Activated CD8-positive, alpha-beta T cell treated with anti-CD3 and anti-CD28 coated beads, Interleukin-2, amount 10 ng/mL, durations not matched to agents 7 days and 5 days (primary cell): ENCODE measurements at places on chromosomes 4 and X.

- no peak for DNase-seq
Measured at GRCh38 chr4:183260491-183261151, 59.5 kb downstream of the CLDN22 start.

DNA sequence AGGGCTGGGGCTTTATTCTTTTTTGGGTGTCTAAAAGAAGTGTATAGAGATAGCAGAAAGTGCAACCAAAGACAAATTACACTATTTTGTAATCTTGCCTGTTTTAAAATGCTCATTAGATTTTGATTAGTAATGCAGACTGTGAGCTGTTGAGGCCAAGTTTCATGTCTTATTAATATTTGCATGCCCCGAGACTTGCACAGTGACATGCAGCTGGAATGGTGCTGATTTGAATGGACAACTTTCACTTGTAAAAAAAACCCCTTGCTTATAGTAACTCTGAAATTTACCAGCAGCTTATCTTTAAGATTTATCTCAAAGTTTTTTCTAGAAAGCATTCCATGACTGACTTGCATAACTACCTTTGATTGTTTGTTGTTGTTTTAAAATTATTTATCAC lies 835.1 kb upstream of the IGFBP7 start:
- DNase-seq = no peak

- DNase-seq = no peak
Measured at GRCh38 chr4:186148336-186148975, 42.9 kb upstream of the CYP4V2 start.

DNA sequence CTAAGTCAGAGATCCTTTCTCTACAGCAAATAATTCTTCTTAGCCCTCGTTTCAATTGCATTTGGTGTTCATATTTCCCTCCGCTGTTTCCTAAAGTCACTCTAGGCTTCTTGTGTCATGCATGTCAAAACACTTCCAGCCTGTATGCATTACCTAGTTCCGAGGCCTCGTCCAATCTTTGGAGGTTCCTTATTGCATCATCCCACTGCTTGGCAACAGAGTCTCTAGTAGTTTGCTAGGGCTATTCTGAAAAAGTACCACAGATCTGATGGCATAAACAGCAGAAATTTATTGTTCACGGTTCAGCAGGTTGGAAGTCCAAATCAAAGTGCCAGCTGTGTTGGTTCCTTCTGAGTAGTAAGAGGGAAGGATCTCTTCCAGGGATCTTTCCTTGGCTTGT lies 5.9 kb downstream of the H2BW2 start:
- no peak for DNase-seq

GRCh38 chr4:8067945-8068896 lies 90.4 kb downstream of the ABLIM2 start:
- no peak for DNase-seq
